ENCODE measurements at places on chromosomes 1 and 21.

DNA sequence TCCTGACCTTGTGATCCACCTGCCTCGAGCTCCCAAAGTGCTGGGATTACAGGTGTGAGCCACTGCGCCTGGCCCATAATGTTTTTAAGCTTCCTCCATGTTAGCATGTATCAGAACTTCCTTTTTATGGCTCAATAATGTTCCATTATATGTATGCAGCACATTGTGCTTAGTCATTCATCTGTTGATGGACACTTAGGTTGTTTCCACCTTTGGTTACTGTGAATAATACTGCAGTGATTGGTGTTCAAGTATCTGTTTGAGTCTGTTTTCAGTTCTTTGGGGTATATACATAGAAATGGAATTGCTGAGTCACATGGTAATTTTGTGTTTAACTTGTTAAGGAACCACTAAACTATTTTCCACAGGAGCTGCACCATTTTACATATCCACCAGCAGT is 17.7 kb downstream of the CMPK1 start:
- DNase-seq: no peak

DNA sequence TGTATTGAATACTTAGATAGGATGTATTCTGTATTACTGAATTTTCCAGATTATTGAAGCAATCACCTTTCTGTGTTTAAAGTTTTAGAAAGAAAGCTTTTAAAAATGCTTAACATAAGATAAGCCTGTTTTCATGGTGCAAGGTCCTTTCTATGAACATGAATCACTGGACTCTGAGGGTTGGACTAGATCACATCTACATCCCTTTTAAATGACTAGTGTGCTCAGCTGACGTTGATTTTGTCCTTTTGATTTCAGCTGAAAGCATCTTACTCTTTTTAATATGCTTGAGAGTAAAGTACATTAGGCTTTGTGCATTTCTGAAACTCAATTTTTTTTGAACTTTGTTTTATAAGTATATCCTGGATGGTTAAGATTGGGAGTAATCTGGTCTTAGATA is 16.2 kb downstream of the MIER1 start:
- no peak for DNase-seq

- DNase-seq: no peak
These were observed 99.4 kb upstream of the EDEM3 start for GRCh38 chr1:184854036-184854435.

GRCh38 chr1:44609412-44609767 is 64.9 kb downstream of the TMEM53 start:
- DNase-seq: peak; percentile 83

DNA sequence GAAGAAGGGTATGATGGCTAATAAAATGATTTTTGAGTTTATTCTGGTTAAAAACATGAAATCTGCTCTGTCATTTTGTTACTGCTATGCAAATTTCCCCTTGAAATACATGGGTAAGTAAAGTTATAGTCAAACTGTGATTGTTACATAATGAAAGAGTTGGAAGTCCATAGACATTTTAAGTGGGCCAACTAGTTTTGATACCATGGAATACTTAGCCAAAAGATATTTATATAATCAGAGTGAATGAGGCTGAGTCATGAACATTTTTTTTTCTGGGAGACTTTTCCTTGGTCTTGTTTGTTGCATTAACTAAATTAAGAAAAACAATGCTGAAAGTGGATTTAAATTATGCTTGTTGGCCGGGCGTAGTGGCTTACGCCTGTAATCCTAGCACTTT is 58.2 kb upstream of the MPC2 start:
- DNase-seq: no peak

GRCh38 chr21:40054403-40054802 is 187.2 kb downstream of the PCP4 start:
- DNase-seq: no peak

DNA sequence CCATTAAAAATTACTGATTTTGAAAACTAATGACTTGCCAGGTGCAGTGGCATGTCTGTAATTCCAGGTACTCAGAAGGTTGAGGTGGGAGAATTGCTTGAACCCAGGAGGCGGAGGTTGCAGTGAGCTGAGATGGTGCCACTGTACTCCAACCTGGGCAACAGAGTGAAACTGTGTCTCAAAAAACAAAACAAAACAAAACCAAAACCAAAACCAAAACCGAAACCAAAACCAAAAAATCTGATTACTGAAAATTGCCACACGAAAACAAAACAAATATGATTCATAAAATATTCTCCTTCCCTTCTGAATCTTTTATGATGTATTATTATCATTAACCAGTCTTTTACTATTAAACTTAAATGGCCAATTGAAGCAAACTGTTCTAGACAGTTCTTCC is 74.1 kb downstream of the SERINC2 start:
- no peak for DNase-seq

DNA sequence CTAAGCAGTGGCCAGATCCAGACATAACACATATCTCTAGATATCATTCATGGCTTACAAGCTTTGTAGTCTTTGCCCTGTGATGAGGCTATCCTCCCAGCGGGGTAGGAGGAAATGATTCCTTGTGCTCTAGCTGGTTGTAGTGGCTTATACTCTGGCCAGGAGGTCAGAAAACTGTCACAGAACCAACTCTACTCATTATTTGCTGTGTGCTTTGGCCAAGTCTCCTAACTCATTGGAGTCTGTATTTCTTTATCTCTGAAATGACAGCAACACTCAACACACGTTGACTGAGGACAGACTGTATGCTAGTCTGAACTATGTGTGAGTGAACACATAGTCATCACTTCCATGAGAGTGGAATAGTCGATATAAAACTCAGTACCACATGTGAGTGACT is 116.7 kb upstream of the F3 start:
- peak; percentile 56 for DNase-seq

- DNase-seq: peak; percentile 33
These were observed 381.7 kb upstream of the VAMP3 start for GRCh38 chr1:7389201-7389905.

DNA sequence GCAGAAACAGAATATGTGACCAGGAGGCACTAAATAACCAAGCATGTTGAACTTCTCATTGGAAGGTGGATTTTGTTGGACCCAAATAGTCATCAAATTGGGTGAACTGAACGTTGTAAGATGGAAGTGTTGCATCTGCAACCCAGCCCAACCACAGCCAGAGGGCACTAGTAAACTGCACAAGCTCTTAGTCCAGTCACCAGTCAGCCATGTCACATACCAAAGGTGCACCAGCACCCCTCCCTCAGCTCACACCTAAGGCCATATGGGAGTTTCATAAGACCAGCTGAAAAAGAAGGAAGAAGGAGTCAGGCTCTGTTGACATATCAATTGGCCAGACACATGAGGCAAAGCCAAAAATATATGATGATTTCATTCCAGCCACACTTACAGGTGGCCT is 481.7 kb upstream of the NR5A2 start:
- no peak for DNase-seq

- DNase-seq: no peak
These were observed 17.0 kb downstream of the TNFRSF25 start for GRCh38 chr1:6448749-6449631.

- no peak for DNase-seq
These were observed 37.5 kb upstream of the ANGPTL1 start for GRCh38 chr1:178908358-178908757.

DNA sequence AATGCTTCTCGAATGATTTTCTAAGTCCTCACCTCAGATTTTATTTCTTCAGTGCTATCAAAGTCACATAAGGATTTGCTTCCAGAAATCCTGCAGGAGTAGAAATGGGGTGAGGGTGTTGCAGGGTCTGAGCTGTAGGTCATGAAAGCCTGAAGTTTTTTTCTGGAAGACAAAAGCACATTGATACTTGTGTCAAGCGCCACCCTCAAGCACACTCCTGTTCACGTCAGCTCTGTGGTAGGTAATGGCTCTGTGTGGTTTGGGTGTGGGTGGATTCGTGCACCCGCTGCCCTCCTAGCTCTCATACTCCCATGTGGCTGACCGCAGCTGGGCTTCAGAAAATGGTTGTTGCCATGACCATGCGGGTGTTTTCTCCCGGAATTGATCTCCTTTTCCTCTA is 39.9 kb downstream of the AKNAD1 start:
- DNase-seq: peak; percentile 74

DNA sequence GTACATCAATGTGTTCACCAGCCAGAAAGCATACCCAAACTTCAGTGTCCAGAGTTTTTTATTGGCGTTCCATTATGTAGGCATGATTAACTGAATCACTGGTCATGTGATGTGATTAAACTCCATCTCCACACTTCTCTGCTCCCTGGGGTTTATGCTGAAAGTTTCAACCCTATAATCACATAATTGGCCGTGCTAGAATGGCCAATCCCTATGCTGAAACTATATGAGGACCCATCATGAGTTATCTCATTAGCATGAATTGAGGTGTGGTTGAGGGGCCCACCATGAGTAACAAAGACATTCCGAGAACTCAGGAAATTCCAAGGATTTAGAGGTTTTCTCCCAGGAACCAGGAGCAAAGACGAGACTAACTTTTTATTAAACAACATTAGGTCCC is 31.8 kb upstream of the FBXO28 start:
- no peak for DNase-seq

GRCh38 chr1:53127546-53127945 is 14.9 kb downstream of the SLC1A7 start:
- no peak for DNase-seq

DNA sequence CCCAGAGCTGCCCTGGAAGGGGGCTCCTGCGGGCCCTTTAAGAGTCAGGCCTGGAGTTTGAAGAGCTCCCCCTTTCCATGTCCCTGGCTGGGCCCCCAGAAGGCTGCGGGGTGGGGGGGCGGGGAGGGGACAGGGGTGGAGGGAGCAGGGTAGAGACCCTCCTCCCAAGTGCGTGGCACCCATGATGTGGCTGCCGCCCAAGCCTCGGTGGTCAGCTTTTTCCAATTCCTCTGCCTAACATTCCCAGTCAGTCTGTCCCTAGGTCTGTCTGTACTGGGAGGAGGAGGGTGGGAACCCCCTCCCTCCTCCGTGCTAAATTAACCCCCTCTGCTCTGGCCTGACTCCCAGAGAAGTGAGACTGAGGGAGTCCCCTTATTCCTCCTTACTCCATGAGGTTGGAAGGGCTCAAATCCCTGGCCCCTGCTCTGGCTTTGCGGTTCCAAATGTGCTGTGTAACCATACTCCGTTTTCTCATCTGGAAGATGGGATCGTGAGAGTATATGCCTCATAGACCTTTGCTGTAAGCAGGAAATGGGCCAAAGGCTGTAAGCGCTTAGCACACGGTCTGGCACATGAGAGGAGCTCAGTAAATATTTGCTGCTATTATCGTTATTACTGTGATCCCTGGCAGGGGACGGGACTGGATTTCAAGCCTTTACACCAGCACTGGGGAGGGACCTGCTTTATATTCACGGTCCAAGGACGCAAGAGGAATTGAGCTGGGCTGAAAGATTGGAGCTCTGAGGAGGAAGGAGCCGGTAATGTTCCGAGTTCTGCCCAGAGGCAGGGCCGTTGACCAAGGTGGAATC is 658 bp upstream of the COL16A1 start:
- peak; percentile 67 for DNase-seq

GRCh38 chr1:199287647-199288046 is 648.8 kb downstream of the PTPRC start:
- no peak for DNase-seq

GRCh38 chr1:91511386-91511785 is 10.7 kb downstream of the CDC7 start:
- peak; percentile 42 for DNase-seq

GRCh38 chr1:153481124-153481523 is 20.7 kb upstream of the S100A7 start:
- DNase-seq: no peak

DNA sequence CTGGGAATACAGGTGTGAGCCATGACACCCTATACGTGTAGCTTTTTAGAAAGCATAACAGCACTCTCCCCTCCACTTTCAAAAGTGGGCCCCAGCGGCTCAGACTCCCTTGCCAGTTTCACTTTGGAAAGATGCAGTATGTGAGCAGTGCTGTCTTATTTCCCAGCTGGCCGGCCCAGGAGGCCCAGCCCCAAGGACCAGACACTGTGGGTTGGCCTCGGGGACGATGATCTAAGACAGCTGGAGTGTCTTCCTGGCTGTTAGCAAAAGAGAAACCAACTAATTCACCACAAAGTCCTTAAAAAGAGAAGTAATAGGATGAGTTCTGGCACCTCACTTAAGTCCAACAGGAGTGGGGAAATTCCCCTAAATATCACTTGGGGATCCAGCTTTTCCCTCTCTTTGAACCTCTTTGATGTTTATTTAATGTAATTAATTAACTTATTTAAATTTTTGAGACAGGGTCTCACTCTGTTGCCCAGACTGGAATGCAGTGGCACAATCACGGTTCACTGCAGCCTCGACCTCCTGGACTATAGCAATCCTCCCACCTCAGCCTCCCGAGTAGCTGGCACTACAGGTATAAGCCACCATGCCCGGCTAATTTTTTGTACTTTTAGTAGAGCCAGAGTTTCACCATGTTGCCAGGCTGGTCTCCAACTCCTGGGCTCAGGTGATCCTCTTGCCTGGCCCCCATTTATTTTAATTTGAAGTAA is 17.6 kb upstream of the CLIC4 start:
- DNase-seq: peak; percentile 92

GRCh38 chr1:67788238-67788790 is 45.0 kb downstream of the GNG12 start:
- DNase-seq: no peak

DNA sequence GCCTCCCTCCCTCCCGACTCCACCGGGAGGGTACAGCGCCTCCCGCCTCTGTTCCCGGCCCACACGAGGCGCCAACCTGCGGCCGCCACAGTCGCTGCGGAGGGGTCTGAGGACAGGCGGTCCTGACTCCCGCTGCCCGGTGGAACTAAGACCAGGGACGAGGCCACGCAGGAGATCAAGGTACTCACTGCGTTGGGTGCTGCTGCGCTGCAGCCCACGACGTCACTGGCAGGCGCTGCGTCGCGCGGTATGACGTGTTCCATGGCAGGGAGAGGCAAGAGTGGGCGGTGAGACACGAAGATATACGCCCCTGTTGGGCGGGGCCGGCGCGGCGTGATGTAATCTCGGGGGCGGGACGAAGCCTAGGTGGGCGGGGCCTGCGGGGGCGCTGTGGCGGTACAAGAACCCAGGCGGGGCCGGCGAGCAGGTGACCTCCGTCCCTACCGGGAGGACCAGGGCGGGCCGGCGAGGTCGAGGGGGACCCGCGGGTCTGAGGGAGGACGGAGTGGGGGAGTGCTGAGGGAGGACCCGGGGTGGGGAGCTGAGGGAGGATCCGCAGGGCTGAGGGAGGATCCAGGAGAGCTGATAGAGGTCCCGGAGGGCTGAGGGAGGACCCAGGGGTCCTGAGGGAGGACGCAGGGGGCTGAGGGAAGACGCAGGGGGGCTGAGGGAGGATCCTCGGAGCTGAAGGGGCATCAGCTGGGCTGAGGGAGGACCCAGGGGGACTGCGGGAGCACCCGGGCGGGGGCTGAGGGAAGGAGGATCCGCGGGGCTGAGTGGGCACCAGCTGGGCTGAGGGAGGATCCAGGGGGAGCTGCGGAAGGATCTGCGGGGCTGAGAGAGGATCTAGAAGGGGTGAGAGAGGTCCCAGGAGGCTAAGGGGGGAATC is at the start of gene MRPL55:
TSS of gene MRPL55 (minus strand) at position 227 of the 889 bp plus-strand sequence. CDS start 1,039 bp downstream, outside the sequence.
- peak; percentile 96 for DNase-seq

GRCh38 chr1:154697710-154698109 is 89.7 kb upstream of the ADAR start:
- DNase-seq: no peak

Data from GM03348 (cell line).